ENCODE measurements at places on chromosomes 4 and X.
A peak's percentile ranks its signal among the peaks of the same experiment; 100 is the strongest.

- DNase-seq, result no peak
These were observed 20.8 kb upstream of the MRFAP1 start for GRCh38 chr4:6619466-6620255.

- no peak for DNase-seq
These were observed 242.4 kb upstream of the PSAPL1 start for GRCh38 chr4:7677086-7677485.

GRCh38 chr4:7227008-7227407 lies 34.7 kb downstream of the SORCS2 start:
- no peak for DNase-seq

- no peak for DNase-seq
These were observed 439.2 kb downstream of the PCDH10 start for GRCh38 chr4:133588306-133588705.

GRCh38 chr4:106801386-106801785 lies 234.7 kb downstream of the DKK2 start:
- DNase-seq, result no peak

DNA sequence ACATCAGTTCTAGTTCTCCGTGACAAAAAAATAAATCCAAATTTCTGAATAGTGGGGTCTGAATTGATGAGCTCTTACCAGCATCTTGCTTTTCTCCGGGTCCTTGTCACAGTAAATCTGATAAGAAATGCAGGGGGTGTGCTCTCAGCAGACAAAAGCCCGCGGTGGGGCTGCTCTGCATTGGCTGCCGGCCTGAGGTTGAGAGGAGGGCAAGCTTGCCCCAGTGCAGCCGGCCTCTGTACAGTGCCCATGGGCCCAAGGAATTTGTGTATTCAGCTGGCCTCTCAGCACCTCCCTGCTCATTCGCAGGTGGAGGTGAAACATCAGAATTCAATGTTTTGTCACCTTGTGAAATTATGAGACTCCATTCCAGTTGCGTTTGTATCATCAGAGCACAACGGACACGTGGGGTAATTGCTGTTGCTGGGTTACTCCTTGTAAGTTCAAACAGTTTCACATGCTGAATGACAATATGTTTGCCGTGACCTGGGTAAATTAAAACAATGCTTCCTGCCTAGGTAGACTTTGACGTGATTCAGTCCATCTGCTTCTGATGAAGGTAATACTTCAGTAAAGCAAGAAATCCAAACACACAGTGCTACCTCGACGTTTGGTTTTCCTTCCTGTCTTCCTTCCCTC lies 596.4 kb downstream of the MID1IP1 start:
- peak; percentile 76 for DNase-seq

GRCh38 chrX:44945736-44946135 lies 72.7 kb downstream of the KDM6A start:
- DNase-seq, result no peak

DNA sequence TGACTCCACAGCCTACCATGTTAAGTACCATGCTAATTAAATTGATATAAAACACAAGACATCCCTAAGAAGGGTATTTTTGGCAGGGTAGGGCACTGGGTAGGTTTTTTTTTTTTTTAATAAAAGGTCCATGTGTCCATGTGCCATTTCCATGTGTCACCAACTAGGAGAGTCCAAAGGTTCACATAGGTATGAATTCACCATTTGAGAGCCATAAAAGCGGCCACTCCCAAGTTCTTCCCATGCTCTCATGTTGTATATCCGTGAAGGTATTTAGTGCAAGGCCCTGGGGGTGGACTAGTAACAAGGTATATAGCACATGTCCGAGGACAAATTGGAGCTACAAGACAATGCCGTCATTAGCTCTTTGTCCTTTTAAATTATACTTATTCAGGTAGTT lies 107.3 kb downstream of the PDE5A start:
- DNase-seq, result no peak
